Stimulated activated CD8-positive, alpha-beta memory T cell treated with anti-CD3 and anti-CD28 coated beads, Interleukin-15, amount 100 ng/mL, for 24 hours (primary cell): ENCODE measurements at places on chromosomes 11 and 22.

DNA sequence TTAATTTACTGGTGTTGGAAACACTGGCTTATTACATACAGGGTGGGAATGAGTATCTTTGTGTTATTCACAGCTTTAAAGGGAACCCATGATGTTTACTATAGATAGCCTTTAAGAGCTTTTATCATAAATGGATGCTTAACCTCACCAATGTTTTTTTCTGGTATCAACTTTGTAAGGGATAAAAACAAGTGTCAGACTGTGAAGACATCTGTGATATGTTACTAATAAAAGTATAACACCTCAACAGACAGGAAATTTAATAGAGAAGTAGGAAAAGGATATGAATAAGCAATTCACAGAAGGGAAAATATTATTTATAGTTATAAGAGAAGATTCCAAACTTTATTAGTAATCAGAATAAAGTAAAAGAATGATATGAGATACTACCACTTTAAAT, 46.3 kb downstream of the ACAT1 start:
- DNase-seq: no peak

DNA sequence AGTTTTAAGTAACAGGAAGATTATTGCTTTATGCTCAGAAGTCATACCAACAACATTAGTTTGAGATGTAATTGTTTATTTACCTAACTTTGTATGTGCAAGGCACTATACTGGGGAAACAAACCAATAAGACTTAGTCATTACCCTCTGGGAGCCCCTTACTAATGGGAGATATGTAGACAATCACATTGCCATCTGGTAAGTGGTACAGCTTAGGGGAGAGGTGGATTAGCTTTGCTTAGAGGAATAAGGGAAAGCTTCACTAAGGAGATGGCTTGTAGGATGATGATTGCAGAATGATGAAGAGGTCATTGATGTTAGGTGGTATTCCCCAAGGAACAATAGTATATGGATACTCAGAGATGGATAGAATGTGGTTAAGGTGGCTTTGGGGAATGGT, 17.5 kb downstream of the EMSY start:
- DNase-seq: no peak

DNA sequence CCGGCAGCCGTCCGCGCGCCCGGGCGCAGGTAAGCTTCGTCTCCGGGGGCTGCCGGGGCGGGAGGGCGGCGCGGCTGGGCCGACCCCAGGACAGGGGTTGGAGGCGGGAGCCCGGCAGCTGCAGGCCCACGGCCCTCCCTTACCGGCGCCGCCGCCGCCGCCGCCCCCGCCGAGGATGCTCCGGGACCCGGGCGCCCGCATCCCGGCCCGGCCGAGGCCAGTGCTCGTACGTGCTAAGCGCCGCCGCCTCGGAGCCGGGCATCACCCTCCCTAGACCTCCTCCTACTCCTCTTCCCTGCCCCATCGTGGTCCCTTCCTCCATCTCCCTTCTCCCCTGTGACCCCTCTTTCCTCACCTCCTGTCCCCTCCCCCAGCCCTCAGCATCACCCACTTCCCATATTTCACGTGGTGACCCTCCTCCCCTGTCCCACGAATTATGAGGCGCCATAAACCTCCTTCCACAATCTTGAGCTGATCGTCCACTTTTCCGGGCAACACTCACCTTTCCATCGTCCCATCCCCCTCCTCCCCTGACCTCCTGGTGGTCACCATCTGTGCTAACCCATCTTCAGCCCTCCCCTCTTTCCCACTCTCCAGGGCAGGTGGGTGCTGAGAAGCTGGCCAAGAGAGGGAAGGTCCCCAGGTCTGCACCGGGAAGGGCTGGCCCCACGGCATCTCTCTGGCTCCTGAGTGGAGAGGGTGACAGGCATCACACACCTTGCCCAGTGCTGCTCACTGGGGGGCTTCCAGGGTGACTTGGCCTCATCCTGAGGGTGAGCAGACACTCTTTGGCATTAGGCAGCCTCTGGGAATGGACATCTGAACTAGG, 612 bp downstream of the ASPHD2 start:
- no peak for DNase-seq

- no peak for DNase-seq
Observed at GRCh38 chr11:93059117-93059957, 89.9 kb downstream of the MTNR1B start.

- no peak for DNase-seq
Observed at GRCh38 chr11:67253872-67254624, 12.2 kb upstream of the GRK2 start.

GRCh38 chr11:34235591-34236071, 122.2 kb downstream of the ABTB2 start:
- DNase-seq: no peak
